ENCODE measurements at places on chromosomes 2 and 18. TPM values are rescaled to one million over a fixed set of nuclear protein-coding genes. Genes with fewer than 3 reads are reported as not detected.

NPPC gene
- not detected for total RNA-seq

PAX8 gene
- total RNA-seq: 1.5 TPM

CNNM3 gene
- total RNA-seq: 32.1 TPM

KANSL1L gene
- total RNA-seq: 22.9 TPM

SLC23A3 gene
- total RNA-seq: 3.0 TPM

GALR1 gene
- not detected for total RNA-seq

HS6ST1 gene
- 13.1 TPM for total RNA-seq

RGPD3 gene
- 0.38 TPM for total RNA-seq

ERFE gene
- not detected for total RNA-seq

ALPG gene
- not detected for total RNA-seq

SCN1A gene
- total RNA-seq: not detected

OSBPL6 gene
- total RNA-seq: 0.05 TPM

ARHGEF33 gene
- not detected for total RNA-seq

SERPINB12 gene
- total RNA-seq: not detected

MEIS1 gene
- 5.6 TPM for total RNA-seq

LIMS2 gene
- 15.1 TPM for total RNA-seq

CDK15 gene
- not detected for total RNA-seq

MXD1 gene
- 16.1 TPM for total RNA-seq
